Kidney epithelial cell (primary cell): ENCODE measurements at places on chromosomes 4 and X.

GRCh38 chrX:118558926-118559325 lies 63.3 kb downstream of the DOCK11 start:
- DNase-seq = no peak

GRCh38 chr4:78517050-78517652 lies 34.4 kb upstream of the ANXA3 start:
- DNase-seq = peak; percentile 12

- DNase-seq = no peak
Measured at GRCh38 chrX:111874241-111874640, 1.7 kb upstream of the TRPC5OS start.

- no peak for DNase-seq
Measured at GRCh38 chr4:112099701-112100297, 45.5 kb upstream of the FAM241A start.

- no peak for DNase-seq
Measured at GRCh38 chr4:151561551-151562256, 152.7 kb downstream of the FHIP1A start.
